MCF 10A (cell line): ENCODE measurements at places on chromosomes 11 and 22.
A peak's percentile ranks its signal among the peaks of the same experiment; 100 is the strongest.

GRCh38 chr11:129141748-129142523 is 50.2 kb downstream of the ARHGAP32 start:
- peak; percentile 83 for DNase-seq

- no peak for DNase-seq
These were observed 121.7 kb upstream of the CRYBB3 start for GRCh38 chr22:25077964-25078363.

- no peak for DNase-seq
These were observed 1.7 kb upstream of the USP28 start for GRCh38 chr11:113876798-113877669.

GRCh38 chr22:46967445-46968358 is 205.3 kb downstream of the TBC1D22A start:
- no peak for DNase-seq

GRCh38 chr11:134988495-134988894 is 576.5 kb upstream of the B3GAT1 start:
- DNase-seq: no peak

DNA sequence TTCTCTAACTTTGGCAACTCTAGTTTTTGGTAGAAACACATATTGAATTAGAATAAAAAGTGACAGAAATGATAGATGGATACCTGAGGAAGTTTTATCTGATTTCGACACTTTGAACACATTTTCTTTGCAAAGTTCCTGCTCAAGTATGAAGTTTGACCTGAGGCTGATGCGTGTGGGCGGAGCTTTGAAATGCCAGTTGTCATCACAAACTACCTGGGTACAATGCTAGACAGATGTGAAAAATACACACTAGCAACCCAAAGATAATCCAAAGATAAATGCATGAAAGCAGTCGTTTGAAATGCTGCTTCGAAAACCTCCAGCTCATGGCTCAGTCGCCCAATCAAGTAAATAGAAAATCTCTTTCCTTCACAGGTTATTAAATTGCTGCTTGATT is 54.8 kb downstream of the CD44 start:
- no peak for DNase-seq

DNA sequence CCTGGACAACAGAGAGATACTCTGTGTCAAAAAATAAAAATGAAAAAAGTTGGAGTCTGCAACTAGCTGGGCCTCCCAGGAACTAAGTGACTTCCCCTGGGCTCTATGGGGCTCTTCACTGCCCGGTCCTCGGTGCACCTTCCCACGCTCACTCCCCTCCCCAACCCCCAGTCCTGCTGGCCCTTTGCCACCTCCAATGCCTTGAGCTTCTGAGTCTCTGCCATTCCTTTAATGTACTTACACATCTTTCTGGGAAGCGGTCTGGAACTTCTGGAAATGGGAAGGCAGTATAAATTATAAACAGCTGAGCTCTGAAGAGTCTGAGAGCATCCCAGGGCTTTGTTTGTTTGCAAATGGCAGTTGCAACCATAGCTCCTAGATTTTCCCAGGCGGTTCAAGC is 5.9 kb upstream of the BATF2 start:
- DNase-seq: no peak

- DNase-seq: no peak
These were observed 189.3 kb upstream of the NECTIN1 start for GRCh38 chr11:119918347-119918746.
